Cortex of kidney (tissue), 1 donor: ENCODE measurements at places on chromosomes 6 and 20.

DNA sequence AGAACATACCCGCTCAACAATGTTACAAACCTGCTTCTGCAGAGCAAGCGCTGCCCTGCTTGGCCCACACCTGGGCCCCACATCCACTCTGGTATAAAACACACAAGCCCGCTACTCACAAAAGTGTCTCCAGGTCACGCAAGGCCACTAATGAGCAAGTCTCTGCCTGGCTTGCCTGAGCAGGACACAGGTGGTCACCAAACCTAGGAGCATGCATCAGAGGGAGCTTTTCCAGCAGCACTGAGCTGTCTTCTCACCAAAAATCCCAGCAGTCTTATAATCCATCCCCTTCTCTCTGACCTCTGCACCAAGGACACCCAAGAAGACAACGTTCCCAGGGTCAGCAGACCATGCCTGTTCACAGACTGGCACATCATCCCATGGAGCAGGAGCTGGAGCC, 100.8 kb downstream of the DLL1 start:
- DNase-seq, result no peak

DNA sequence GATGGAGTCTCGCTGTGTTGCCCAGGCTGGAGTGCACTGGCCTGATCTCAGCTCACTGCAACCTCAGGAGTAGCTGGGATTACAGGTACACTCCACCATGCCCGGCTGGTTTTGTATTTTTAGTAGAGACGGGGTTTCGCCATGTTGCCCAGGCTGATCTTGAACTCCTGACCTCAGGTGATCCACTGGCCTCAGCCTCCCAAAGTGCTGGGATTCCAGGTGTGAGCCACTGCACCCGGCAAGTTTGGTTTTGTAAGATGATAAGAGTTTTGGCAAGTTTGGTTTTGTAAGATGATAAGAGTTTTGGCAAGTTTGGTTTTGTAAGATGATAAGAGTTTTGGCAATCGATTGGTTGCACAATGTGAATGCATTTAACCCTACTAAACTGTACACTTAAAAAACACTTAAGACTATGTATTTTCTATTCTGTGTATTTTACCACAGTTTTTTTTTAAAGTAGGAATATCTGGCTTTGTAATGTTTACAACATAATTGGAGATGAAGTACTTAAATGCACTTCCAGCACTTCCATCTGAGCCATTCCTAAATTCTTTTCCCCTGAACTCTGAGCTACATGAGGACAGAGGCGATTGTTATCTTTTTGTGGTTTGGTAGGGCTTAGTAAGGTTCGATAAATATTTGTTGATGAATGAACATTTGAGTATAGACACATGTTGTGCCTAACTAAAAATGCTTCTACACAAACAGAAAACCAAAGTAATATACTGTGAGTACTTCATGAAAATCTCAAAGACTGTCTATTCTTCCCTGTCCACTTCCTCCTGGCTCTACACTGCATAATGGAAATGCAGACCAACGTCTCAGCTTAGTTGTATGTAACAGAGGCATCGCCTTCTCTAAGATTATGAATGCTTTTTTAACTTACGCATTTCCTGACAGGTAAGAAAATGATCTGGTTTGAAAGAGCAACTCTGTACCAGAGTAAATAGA, 18.8 kb downstream of the SAMHD1 start:
- DNase-seq, result no peak

DNA sequence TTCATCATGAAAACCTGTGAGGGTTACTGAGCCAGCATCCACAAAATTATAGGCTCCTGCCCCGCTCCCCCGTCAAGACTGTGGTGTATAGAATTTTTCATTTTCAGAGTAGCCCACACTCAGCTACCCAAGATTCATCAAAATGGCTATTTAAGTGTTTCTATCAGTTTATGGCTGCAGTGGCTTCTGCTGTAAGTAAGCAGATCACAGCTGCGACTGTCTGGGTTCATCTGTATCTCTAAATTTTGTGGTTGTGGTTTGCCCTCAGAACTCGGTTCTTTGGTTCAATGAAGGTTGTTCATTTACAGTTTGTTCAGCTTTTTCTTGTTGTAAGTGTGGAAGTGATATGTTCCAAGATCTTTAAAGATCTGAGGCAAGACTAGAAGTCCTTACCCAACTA, 284.2 kb downstream of the DOK5 start:
- DNase-seq, result no peak

DNA sequence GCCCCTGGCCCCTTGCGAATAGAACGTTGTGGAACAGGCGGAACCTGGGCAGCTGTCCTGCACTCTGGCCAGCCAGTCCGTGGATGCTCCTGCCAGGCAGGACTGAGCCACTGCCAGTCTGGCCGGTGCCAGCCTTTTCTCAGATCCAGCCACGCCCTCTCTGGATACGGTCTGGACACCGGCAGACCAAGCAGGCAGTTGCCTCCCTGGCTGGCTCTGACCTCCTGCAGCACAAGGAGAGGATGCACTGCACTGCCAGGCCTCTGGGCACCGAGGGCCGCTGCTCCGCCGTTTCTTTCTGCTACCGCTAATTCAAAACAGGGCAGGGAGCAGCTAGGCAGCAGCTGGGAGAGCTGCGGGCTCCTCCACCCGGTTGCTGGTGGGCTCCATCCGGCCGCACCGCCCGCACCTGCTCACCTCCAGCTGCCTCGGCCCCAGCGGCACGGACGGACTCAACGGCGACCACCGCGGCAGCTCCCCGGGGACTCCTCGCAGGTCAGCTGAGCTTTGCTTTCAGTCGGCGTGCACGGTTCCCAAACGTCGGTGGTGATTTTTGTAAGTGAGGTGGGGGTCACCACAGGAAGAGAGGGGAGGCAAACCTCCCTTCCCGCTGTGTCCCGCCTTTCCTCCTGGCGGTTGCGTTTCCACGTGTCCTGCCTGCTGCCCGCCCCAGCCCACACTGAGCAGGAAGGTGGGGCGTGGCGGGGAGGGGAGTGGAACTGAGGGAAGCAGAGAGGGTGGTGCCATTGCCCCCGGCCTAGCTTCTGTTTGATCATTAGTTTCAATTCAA, 30.3 kb upstream of the AFDN start:
- no peak for DNase-seq

GRCh38 chr6:152794696-152795095, 44.1 kb downstream of the VIP start:
- no peak for DNase-seq

DNA sequence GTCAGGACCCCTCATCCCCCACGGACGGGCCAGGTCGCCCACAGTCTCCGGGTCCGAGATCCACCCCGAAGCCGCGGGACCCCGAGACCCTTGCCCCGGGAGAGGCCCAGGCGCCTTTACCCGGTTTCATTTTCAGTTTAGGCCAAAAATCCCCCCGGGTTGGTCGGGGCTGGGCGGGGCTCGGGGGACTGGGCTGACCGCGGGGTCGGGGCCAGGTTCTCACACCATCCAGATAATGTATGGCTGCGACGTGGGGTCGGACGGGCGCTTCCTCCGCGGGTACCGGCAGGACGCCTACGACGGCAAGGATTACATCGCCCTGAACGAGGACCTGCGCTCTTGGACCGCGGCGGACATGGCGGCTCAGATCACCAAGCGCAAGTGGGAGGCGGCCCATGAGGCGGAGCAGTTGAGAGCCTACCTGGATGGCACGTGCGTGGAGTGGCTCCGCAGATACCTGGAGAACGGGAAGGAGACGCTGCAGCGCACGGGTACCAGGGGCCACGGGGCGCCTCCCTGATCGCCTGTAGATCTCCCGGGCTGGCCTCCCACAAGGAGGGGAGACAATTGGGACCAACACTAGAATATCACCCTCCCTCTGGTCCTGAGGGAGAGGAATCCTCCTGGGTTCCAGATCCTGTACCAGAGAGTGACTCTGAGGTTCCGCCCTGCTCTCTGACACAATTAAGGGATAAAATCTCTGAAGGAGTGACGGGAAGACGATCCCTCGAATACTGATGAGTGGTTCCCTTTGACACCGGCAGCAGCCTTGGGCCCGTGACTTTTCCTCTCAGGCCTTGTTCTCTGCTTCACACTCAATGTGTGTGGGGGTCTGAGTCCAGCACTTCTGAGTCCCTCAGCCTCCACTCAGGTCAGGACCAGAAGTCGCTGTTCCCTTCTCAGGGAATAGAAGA, 978 bp downstream of the HLA-A start:
- no peak for DNase-seq

DNA sequence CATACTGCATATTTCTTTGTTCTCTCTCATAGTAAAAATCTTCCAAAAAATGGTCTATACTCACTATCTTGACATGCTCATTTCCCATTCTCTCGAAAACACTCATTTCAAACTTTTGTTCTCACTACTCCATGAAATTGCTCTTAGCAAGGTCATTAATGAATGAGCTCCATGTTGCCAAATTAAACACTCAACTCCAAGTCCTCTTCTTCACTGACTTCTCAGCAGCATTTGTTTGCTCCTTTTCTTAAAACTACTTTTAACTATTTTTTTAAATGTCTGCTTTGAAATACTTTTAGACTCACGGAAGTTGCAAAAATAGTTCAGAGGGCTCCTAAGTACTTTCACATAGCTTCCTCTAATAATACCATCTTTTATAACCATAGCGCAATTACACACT, 274.0 kb upstream of the PREP start:
- DNase-seq, result no peak

GRCh38 chr6:33692760-33693158, 18.7 kb downstream of the UQCC2 start:
- DNase-seq, result no peak

DNA sequence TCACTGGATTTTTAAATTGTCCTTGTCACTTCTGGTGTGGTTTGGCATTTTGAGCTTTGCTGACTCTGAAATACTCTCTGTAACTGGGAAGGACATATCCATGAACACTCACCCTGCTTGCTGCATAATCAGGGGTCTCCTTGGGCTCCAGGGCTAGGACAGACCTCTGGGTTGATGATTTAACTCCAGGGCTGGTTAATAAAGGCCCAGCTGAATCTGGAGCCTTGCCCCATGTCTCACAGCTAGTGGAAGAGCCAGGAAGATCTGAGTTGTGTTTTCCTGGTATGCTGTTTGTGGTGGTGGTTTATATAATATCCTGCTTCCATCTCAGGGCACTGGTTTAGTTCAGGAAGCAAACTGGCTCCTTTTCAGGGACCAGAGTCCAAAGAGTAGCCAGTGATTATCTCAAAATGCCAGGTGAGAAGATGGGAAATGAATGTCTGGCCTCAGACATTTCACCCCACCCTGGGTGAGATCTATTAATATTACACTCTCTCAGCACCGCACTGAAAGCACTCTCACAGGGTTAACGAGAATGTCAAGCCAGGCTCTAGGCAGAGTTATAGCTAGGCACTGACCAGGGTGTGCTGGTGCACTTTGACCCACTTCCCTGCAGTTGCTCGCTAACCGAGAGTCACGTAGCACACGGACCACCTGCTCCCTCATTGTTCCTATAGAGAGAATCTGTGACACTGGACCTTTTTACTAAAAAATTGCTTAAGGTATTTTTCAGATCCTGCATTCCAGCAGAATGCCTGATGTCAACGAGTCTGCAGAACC, 90.1 kb upstream of the SLC22A16 start:
- no peak for DNase-seq

DNA sequence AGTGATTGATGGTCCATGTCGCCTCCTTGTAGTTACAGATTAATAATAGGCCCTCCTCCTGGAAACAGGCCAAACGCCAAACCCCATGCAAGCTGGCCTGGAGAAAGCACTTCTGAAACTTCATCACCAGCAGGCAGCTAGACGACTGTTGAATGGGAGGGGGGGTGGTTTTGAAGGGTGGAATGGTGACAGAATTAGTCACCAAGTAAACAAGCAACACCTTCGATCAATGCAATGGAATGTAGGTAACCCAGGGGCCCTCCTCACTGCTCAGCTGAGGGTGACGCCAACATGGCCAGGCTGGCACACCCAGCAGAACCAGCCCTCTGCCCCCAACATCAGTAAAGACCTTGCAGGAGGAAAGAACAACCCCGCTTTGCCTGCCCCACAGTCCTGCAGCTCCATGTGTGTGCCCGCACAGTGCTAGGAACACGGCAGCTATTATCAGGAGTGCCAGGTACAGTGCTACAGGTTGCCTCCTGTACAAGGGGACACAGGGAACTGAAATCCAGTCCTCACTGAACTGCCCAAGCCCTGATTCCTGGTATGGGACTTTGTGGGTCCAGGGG, 2.7 kb downstream of the BCAS1 start:
- DNase-seq, result no peak

DNA sequence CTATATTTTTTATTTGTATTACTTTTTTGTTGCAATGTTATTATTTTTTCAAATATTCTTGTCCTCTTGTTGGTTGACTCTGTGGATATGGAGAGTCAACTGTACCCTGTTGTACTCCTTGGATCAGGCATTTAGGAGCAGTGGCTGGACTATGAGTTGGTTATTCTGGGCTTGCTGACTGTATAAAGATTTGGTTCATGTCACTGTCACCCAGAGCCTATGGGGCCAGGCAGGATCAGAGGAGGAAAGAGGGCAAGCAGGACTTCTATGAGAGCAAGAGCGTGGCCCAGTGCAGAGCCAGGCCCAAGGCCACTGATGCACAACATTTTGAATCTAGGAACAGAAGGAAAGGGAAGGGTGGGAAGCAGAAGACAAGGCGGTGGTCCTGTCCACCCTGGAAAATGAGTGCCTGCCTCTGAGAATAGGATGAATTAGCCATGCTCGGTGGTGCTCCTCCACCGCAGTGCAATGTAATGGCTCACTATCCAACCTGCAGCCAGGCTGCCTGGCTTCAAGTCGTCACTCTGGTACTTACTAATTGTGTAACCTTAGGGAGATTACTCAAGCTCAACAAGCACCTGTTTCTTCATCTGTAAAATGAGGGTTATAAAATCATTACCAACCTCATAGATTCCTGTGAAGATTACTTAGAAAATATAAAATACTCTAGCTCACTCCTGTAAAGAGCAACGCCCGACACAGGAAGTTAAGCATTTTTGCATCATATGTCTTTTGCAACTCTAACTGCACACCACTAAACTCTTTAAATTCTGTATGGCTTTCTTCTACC, 192.1 kb downstream of the KCNQ5 start:
- no peak for DNase-seq

DNA sequence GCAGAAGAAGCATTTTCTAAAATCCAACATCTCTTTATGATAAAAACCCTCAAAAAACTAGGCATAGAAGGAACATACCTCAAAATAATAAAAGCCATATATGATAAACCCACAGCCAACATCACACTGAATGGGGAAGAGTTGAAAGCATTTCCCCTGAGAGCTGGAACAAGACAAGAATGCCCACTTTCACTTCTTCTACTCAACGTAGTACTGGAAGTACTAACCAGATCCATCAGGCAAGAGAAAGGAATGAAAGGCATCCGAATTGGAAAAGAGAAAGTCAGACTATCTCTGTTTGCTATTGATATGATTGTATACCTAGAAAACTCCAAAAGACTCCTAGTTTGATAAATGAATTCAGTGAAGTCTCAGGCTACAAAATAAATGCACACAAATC, 7.9 kb upstream of the CDK19 start:
- no peak for DNase-seq

DNA sequence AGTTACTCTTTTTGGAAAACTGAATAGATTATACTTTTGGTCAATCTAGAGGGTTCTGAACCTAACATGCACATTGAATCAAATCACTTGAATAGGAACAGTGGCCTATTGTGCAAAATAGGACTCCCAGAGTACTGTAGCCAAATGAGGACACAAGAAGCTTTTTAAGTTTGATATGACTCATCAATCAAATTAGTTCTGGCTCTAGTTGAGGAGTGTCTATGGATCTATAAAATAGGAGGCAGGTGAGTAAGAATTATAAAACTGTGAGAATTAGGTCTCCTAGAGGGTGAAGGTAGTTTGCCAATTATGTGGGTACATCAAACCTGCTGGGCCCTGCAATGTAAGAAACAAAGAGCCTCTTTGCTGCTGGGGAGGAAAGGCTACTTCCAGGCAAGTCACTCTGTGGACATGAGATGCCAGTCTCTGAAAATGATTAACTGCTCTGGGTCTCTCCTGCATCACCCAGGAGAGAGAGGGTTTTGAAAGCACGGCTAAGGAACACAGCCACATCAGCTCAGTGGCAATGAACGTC, 112.3 kb downstream of the RCAN2 start:
- no peak for DNase-seq
